Upper lobe of right lung (tissue), 1 donor: ENCODE measurements at places on chromosomes 7 and 10.
A peak's percentile ranks its signal among the peaks of the same experiment; 100 is the strongest.

DNA sequence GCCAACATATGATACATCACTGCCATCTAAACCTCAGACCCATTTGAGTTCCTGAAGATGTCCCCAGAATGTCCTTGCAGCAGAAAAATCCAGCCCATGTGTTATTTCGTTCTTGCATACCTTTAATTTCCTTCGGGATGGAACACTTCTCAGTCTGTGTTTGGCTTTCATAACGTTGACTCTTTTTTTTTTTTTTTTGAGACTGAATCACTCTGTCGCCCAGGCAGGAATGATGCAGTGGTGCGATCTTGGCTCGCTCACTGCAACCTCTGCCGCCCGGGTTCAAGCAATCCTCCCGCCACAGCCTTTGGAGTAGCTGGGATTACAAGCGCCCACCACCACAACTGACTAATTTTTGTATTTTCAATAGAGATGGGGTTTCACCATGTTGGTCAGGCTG, 148.8 kb upstream of the TNRC18 start:
- DNase-seq, result no peak

GRCh38 chr7:35593899-35594298, 101.0 kb downstream of the HERPUD2 start:
- no peak for DNase-seq

DNA sequence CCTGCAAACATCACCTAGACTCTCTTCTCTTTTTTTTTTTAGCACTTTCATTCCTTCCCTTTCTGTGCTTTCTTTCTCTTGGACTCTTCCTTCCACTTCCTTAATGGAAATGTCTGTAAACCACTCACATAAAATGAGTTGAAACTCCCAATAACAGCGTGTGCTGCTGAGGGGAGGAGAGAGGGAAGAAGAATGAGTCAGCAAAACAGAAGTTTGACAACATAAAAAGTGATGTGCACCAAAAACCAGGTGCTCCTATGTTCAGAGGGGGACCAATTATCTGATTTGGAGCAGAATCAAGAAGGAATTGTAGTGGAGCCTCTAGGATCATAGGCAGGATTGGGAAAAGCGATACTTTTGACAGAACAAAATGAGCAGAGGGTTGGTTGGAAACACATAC, 712.1 kb upstream of the IGFBP3 start:
- DNase-seq, result no peak

GRCh38 chr7:108805808-108806397, 236.2 kb downstream of the DNAJB9 start:
- no peak for DNase-seq

DNA sequence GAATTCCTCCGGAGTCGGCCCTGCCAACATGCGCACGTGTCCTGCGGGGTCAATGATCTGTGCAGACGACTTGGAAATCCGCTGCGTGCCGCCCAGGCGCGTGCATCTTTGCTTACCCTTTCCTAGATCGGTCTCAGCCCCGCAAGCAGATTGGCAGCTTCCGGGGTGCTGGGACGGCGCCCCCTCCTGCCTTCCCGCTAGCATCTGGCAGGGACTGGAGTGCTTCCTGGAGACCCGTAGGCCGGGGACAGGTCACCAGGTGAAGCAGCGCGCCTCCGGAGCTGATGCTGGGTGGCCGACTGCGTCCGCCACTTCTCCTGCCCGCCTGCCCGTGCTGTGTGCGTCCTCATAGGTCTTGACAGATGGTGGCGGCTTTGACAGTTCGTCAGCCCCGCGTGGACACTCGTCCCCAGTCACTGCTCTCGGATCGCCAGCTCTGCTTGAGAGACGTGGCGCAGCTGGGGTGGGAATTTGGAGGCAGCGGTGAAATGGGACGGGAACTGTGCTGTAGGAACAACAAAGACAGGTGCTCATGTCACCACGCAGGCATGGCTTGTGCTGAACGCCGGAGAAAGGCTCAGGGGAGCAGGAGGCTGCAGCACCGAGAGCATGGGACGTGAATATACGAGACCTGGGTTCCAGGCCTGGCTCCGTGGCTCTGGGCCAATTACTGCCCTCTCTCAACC, 21.9 kb upstream of the KCNK18 start:
- DNase-seq, result peak; percentile 70

GRCh38 chr10:116208956-116209567, 63.9 kb downstream of the GFRA1 start:
- DNase-seq, result no peak

GRCh38 chr10:76382381-76382851, 951.0 kb downstream of the LRMDA start:
- DNase-seq, result no peak

- DNase-seq, result no peak
Measured at GRCh38 chr7:20393021-20393610, 62.4 kb downstream of the ITGB8 start.

DNA sequence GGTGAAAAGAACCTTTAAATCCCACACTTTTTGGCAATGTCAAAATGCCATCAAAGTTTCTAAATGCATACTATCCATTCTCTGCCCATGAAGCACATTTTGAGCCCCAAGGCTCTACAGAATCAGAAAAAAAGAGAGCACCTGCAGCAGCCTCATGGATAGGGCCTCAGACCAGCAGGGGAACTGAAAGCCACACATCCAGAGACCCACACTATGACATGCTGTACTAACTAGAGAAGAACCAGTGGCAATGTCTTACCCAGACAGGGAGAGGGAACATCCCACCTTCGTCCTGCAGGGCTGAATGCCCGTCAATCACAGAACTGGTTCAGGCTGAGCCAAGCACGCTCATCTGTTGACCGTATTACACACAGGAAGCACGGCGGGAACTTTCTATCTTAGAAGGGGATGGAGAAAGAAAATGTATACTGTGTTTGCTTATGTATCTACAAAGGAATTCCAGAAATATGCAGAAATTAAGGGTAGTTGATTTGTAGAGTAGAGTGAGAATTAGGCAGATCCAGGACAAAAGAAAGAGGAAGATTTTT, 237.2 kb downstream of the GLI3 start:
- no peak for DNase-seq

- no peak for DNase-seq
Measured at GRCh38 chr10:48638739-48639527, 34.1 kb upstream of the ARHGAP22 start.

DNA sequence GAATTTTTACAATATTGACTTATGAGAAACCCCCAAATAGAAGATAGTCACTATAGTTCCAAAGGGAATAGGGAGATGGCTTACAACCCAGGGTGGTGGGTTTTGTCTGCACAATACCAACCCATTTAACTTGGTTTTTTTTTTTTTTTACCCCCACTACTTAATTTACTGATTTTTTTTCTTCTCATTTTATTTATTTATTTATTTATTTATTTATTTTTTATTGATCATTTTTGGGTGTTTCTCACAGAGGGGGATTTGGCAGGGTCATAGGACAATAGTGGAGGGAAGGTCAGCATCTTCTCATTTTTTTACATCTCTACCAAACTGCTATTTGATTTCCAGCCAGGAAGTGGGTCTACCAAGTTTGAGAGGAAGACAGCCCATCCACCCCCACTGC, 77.9 kb downstream of the FAM204A start:
- DNase-seq, result no peak

DNA sequence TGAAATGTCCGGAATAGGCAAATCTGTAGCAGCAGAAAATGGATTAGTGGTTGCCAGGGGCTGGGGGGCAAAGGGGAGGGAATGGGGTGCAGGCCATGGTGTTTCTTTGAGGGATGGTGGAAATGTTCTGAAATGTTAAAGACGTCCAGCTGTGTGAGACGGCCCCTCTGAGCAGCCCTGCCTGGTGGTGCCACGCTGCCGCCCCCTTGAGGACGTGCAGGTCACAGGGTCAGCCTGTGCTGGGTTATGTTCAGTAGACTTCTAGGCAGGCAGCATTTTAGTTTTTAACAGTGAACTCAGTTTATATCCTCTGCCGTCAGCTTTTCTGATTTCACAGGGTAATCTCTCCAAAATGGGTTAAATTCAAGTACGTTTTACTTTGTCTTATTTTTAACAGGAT, 9.4 kb downstream of the NUB1 start:
- no peak for DNase-seq

- DNase-seq, result no peak
Measured at GRCh38 chr7:146116521-146117222, at the start of gene CNTNAP2. TSS of gene CNTNAP2 (plus strand) at chr7:146116801. CDS start at chr7:146116877, 76 bp downstream.

- no peak for DNase-seq
Measured at GRCh38 chr7:87424075-87424474, 51.4 kb downstream of the ABCB4 start.

- no peak for DNase-seq
Measured at GRCh38 chr7:54722026-54722425, 37.0 kb downstream of the SEC61G start.

DNA sequence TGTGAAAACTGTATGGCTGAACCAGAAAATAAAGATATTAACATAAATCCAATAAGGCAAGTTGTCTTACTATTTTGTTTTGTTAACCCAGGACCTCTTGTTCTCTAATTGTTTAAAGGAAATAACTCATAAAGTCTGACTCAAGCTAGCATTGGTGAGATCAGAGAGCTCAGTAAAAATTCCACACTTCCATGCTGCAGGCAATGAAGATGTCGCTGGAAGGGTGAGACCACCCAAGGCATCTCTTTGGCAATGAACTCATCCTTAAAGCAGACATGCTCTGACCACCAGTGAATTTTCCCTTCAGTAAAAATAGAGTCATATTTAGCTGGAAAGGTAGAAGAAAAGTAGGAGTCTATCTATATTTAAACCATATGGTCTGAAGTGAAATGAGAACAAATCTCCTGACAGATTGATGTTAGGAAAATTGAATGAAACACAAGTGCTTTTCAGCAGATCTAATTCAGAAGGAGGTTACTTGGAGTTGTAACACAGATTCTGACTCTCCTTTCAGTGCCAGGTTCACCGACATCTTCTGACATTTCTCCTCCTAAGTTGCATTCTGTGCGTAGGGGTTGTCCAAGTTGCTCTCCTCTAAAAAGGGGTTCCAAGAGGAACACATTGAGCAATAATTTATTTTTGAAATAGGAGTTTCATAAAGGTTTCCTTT, 32.8 kb upstream of the VIPR2 start:
- DNase-seq, result no peak

DNA sequence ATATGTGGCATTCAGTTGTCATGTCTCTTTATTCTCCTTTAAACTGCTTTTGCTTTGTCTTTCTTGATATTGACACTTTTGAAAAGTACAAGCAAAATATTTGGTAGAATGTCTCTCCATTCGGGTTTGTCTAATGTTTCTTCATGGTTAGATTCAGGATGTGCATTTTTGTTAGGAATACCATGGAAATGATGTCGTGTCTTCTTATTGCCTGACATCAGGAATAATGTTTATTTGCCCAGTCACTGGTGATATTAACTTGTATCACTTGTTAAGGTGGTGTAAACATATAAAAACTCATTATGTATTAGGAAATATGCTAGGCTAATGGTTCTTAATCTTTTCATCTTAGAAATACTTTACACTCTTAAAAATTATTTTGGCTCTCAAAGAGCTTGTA, 43.4 kb downstream of the CDK1 start:
- DNase-seq, result no peak
